CD8-positive, alpha-beta T cell (primary cell): ENCODE measurements at places on chromosomes 5 and 9.

- no peak for DNase-seq
These were observed 23.2 kb downstream of the TPPP start for GRCh38 chr5:669842-670395.

GRCh38 chr9:14277761-14278160 lies 36.2 kb downstream of the NFIB start:
- no peak for DNase-seq

- no peak for DNase-seq
These were observed 134.2 kb downstream of the ADAMTS2 start for GRCh38 chr5:179211068-179211467.

GRCh38 chr5:112655513-112655912 lies 82.2 kb upstream of the APC start:
- no peak for DNase-seq

- DNase-seq = no peak
These were observed 470.6 kb upstream of the MPDZ start for GRCh38 chr9:13750061-13750460.

- DNase-seq = no peak
These were observed 10.7 kb downstream of the OR1L8 start for GRCh38 chr9:122572456-122572855.

DNA sequence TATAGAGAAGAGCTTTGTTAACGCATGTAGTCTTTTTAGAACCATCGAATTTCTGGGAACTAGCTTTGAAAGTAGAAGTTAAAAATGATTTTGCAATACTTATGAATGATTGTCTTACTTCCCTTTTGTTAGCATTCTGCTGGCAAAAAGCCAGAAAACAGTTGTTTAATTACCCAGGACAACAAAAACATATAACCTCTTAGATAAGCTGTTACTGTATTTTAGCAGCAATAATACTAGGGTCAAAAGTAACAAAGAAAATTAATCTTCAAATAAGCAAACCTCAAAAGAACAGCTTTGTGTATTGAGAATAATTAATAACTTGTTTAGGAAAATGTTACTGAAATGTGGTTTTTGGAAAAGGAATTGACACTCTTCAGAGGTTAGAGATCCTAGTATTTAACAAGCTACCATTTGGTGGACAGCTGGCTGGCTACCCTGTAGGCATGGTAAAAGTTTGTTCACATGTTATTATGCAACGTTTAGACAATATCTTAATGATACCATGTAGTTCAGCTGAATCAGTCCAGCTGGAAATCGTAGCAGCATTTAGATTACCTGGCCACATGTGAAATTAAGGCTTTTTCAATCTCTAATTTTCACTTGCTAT lies 3.8 kb downstream of the FGF10 start:
- DNase-seq = no peak

GRCh38 chr9:106931466-106931865 lies 68.5 kb downstream of the ZNF462 start:
- no peak for DNase-seq

DNA sequence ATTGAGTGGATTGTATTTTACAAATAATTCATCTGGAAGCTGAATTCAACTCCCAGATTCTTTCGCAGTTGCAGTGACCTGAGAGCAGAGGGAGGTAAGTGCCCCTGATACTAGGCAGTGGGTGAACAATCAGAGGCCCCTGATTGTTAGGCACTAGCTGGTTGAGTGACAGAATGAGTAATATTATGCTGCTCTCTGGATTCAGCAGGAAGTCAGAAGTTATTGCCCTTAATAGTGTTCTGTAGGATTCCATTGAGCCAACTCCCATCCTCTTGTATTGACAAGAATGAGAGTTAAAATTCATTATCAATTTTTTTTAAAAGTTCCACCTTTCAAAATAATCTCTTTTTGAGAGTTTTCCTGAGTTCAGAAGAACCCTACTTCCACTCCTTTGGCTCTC lies 301.2 kb downstream of the DTWD2 start:
- DNase-seq = no peak

DNA sequence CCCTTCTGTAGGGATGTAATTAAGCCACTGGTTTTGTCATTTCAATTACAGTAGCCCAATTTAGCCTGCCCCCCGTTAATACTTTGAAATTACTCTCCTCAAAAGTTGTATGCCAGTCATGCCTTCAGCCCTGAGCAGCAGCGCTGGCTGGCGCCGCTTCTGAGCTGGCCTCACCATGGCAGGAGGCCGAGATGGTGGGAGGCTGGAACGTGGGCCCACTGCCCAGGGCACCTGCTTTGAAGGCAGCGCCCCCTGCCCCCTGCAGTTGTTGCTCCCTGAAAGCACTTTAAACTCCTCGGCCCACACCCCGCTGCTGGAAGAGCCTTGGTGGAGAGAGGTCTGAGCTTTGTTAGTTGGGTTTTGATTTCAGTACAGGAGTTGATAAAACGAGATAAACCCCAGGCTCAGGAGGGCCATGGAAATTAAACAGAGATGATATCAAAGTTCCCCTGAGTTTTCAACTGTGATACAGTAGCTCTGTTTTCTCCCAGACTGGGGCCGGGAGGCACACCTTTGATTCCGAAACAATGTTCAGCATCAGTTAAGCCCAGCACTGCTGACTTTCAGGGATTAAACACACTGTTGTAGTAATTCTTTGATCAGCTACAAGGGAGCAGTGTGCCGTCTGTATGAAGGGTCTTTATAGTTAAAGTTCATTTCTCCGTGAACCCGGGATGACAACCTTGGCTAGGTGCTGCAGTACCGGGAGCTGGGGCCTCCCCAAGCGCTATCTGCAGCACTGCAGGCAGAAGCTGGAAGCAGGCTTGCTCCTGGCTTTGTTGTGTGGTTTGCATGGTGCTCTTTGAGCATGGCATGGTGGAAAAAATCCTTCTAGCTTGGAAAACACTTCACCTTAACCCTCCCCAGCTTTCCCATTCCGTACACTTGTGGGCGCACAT lies 9.5 kb downstream of the MVB12B start:
- no peak for DNase-seq

- DNase-seq = no peak
These were observed 123.4 kb downstream of the NXNL2 start for GRCh38 chr9:88658311-88658822.

DNA sequence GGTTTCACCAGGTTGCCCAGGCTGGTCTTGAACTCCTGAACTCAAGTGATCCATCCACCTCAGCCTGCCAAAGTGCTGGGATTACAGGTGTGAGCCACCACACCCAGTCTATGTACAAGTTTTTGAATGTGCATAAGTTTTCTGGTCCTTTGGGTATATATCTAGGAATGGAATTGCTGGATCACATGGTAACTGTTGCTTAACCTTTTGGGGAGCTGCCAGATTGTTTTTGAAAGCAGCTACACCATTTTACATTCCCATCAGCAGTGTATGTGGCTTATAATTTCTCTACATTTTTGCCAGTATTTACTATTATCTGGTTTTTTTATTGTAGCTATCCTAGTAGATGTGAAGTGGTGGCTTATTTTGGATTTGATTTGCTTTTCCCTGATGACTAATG lies 8.9 kb upstream of the LNPEP start:
- no peak for DNase-seq

DNA sequence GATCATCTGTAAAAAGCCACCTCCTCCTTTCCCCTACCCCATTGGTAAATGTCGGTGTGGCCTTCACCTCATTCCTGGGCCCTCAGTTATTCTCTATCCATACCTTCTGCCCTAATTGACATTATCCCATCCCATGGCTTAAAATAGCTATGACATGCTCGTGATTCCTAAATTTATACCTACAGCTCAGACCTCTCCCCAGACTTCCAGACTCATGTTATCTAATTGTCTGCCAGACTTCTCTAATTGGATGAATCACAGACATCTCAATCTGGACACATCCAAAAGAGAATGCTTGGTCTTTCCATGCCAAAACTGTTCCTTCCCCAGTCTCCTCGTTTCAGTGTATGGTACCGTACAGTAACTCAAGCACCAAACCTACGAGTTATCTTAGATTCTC lies 113.0 kb upstream of the GPR151 start:
- DNase-seq = no peak

- DNase-seq = no peak
These were observed 4.7 kb upstream of the PLPP7 start for GRCh38 chr9:131284856-131285255.

GRCh38 chr9:93224591-93224990 lies 40.7 kb downstream of the WNK2 start:
- no peak for DNase-seq

- DNase-seq = no peak
These were observed 21.7 kb upstream of the C5orf47 start for GRCh38 chr5:173967241-173967640.

- peak; percentile 44 for DNase-seq
These were observed 5.9 kb downstream of the ABCA2 start for GRCh38 chr9:137021979-137022661.

GRCh38 chr5:100249211-100249883 lies 285.8 kb upstream of the FAM174A start:
- no peak for DNase-seq

DNA sequence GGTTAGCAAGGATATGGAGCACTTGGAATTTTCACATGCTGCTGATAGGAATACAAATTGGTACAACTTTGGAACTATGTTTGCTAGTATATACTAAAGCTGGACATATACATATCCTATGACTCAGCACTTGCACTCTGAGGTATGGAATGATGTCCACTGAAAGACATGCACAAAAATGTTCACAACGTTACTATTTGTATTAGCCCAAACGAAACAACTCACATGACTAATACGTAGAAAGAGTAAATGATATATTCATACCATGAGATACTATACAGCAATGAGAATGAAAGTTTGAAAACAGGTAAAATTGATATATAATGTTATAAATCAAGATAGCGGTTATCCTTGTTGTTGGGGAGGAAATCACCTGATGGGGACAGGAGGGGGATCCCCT lies 45.5 kb upstream of the CDC42SE2 start:
- DNase-seq = no peak

DNA sequence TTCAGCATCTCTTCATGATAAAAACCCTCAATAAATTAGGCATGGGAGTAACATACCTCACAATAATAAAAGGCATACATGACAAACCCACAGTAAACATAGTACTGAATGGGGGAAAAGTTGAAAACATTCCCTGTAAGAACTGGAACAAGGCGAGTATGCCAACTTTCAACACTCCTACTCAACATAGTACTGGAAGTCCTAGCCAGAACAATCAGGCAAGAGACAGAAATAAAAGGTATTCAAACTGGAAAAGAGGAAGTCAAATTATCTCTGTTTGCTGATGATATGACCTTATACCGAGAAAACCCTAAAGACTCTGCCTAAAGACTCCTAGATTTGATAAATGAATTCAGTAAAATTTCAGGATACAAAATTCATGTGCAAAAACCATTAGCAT lies 167.6 kb downstream of the TMEM38B start:
- DNase-seq = no peak

DNA sequence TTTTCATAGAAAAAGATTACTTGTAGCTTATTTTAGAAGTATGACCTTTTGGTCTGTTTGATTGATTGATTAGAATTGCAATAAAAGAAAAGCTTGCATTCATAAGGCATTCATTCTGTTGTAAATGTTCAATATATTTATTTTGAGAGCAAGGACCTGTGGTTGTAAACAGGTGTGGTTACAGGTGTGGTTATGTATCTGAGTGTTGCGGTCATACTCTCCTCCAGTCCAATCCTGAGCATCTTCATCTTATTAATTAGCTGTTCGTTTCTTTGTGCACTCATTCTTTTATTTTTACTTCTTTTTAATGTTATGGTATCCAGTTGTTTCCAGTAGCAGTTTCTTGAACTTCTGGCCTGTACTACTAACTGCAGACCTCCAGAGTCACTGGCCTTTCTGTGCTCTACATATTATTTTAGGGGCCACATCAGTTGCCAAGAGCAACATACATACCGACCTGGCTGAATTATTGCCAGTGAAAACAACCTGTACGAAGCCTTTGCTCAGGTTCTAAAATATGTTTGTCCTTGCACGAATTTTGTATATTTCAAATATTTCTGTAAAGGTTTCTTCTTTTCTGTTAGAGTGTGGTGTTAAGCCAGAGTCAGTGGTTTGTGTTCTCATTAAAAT lies 128.7 kb downstream of the CDC42SE2 start:
- DNase-seq = no peak

DNA sequence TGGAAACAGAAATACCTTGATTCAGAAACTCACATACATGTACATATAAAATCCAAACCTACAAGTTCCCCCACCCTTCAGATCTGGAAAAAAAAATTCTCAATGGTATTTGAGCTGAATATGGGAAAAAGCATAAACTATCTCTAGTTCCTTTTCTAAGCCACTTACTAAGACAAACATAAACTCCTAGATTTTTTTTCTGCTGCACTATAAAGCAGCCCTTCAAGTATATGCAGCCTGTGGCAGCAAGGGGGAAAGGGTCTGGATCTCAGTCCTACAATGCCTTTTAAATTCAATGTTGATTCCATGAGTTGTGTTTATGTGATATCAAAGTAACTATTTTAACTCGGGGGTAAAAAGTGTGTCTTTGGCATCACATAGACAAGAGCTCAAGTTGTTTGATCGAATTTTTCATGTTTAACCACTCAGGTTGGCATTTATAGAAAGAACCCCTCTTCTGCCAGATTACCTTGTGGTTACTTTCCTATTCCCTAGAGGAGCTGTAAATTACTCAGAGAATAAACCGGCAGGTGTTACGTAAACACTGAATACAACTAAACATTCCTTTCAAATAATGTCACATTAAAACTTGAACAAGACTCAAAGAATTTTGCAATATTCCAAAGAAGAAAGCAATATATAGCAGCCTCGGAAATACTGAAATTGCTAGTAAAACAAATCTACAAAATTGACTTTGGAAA lies 91.8 kb upstream of the FER start:
- DNase-seq = no peak

GRCh38 chr5:160486573-160486972 lies 64.9 kb downstream of the PTTG1 start:
- DNase-seq = no peak

GRCh38 chr9:95204710-95205109 lies 112.8 kb downstream of the FANCC start:
- no peak for DNase-seq

- DNase-seq = no peak
These were observed 35.7 kb upstream of the CDH18 start for GRCh38 chr5:20023686-20024180.

- no peak for DNase-seq
These were observed 194.4 kb downstream of the DEPDC1B start for GRCh38 chr5:60505373-60506171.

GRCh38 chr5:94345257-94345656 lies 273.1 kb downstream of the KIAA0825 start:
- DNase-seq = no peak

DNA sequence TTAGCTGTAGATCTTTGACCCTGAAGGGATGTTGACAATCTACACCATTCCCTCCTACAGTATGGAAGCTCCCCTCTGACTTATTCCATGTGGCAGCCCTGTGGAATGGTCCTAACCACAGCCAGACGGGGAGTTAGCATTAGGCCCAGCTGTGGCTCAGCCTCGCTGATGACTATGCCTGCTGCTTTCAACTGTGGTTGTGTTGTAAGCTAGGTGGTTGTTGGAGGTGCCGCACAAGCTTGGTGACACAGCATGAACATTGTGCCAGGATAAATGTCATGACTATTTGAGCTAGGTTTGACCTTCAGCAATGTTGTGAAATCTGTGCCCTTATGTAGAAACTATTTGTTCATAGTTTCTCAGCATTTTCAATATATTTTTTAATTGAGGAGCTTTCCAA lies 40.6 kb downstream of the SGCD start:
- DNase-seq = no peak
